ENCODE measurements at places on chromosomes 6 and 20.

DNA sequence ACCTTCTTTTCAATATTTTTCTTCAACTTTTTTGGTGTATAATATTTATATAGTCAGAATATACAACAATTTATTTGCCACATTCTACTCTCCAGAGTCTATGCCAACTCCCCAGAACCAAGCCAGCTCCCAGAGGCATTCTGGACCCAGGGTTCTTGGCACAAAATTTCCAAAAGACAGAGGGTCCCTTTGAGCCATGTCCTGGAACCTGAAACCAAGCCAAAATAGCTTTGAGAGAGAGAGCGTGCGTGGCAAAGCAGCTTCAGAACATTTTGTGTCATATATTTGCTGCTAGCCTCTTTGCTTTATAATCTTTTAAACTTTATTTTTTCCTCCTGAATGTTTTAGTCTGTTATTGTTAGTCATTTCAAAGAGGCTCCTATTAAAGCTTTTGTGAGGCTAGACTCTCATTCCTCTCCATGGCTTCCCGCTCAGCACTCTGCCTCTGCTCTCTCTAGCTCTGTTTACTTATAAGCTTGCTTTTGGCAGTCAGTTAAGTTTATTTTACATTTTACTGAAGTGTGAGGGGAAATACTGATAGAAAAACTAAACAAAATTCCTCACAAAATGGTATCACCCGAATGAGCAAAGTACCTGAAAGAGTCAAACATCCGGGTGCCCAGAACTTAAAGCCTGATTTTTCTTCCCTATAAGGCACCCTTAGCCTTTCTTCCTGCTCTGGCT, 605.1 kb upstream of the ID4 start:
- DNase-seq: no peak

GRCh38 chr6:10073341-10073740, 341.5 kb downstream of the TFAP2A start:
- no peak for DNase-seq

DNA sequence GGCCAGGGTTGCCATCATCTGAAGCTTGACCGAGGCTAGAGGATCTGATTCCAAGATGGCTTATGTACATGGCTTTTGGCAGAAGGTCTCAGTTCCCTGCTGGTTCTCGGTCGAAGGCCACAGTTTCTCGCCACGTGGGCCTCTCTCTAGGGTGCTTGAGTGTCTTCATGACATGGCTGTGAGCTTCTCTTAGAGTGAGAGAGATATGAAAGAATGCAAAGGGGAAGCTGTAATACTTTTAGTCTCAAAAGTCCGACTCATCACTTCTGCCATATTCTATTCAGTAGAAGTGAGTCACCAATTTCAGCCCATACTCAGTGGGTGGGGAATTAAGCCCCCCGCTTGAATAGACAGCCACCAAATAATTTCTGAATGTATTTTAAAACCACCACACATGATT, 94.2 kb downstream of the UTRN start:
- no peak for DNase-seq

- DNase-seq: no peak
Measured at GRCh38 chr20:33724439-33725094, 4.5 kb upstream of the PXMP4 start.

- no peak for DNase-seq
Measured at GRCh38 chr6:98808541-98809210, 25.7 kb upstream of the POU3F2 start.

GRCh38 chr6:85348643-85349042, 101.2 kb upstream of the NT5E start:
- DNase-seq: no peak

Measured in SK-N-MC (cell line).